NCI-H187 (cell line): ENCODE measurements at places on chromosomes 3 and 15.
A peak's percentile ranks its signal among the peaks of the same experiment; 100 is the strongest.

GRCh38 chr3:143445118-143445517 is 325.5 kb downstream of the CHST2 start:
- no peak for DNase-seq

DNA sequence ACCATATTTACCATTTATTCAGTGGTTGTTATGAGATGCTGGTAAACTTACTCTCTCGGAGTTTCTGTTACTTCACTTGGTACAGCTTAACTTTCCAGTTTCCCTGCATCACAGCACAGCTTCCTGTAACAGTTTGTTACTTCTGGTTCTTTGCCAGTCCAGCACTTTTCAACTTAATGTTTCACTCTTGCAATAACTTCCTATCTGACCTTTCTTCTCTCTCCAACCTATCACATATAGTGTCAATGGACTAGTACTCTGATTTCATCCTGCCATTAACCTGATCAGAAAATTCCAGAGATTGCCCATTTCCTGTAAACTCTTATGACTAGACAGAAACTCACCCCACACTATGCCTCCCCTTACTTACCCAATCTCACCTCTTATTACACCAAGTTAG is 3.9 kb upstream of the ATP11B start:
- DNase-seq, result no peak

DNA sequence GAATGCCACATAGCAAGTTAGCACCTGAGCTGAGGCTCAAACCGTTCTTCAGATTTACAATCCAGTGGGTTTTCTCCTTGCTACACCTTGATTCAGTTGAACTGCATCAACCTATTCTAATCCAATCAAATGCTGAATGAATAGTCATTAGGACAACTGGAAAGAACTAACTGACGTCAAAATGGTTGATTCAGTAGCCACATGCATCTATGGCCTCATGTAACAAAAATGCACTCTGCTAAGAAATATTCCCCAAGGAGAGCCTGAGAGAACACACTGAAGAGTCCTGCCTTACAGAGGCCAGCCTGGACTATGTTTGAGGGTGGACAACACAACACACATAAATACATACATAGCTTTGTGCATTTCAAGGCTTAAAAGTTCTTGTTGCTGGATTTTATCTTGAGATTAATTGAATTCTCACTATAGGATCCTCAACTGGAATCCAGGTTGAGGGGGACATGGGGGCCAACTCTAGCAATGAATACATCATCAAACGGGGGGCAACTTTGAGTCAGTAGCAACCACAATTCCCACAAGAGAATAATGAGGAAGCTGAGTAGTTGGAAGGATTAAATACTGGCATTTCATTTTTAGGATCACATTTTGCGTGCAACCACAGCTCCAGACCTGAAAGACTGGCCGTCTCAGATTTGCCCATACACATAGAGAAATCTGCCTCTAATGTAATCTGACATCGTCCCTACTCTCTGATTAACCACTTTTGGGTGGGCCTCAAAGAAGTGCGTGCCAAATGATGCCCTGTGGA is 280.2 kb upstream of the ICE2 start:
- DNase-seq, result no peak

- DNase-seq, result peak; percentile 9
Observed at GRCh38 chr3:28575746-28576613, 227.4 kb upstream of the AZI2 start.

DNA sequence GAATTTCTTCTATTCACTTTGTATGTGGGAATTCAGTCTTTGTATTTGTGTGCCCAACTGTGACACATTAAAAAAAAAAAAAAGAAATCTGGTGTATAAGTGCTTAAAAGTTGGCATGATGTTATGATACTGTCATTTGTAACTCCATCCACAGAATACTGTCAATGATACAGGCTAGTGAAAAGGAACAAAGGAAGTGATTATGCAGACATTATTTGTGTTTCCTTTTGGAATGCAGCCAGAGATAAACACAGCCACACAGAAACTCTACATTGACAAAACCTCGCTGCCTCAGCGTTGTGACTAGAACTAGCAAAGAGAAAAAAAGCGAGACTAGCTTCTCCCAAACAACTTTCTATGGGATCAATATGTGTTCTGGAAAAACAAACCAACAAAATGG is 519.2 kb upstream of the AGTR1 start:
- no peak for DNase-seq

DNA sequence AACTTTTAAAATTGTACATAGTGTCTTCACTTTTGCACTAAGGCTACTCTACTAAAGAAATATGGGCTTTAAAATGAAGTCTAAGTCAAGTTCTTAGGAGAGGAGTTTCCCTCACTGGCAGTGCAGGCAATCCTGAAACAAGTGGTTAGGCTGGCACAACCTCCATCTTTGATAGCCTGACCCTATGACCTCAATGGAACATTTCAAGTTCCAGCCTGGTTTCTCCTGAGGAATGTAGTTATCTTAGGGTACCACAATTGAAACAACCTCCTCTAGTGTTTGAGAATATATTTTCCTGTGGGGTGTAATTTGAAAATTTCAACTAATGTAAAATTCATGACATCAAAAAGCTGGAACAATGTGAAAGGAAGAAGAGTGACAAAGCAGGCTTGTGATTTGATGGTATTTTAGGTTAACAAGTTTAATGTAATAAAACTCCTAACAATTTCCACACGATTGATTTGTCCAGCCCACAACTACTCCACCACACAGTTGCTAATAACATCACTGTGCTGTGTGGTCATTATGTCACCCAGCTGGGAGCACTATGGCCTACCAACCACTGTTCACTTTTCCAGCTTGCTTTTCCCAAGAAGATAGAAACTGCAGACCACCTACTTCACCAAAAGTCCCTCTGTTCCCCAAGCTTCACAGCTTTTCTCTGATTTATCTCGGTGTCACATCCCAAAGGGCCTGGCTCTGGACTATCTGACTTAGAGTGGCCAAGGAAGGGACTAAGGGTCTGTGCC is 1.8 kb downstream of the WWTR1 start:
- DNase-seq, result no peak

GRCh38 chr3:132444383-132444782 is 27.1 kb downstream of the DNAJC13 start:
- no peak for DNase-seq

DNA sequence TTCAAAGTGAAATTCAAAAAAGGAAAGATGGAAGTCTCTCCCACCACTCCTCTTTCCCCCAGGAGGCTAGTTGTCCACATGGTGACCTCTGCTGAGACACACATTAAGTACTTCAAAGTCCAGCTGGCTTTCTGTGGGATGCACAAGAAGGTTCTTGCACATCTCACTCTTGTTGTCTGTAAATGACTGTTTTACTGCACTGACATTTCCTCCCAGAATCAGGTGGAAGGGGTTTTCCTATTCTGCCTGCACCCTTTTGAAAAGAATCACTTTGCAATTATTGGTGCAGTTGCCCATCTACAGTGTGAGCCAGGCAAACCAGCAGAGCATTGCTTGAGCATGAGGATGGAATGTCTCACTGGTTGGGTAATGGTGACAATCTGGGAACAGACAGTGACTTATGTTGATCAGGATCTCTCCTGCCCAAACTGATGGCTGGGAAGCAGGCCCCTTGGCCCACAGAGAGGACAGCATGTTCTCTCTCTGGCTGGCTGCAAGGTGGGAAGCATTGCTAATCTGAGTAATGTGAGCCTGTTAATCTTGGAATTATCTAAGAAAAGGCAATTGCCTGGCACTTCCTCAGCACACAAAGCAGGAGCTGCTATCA is 347.7 kb upstream of the SATB1 start:
- no peak for DNase-seq

DNA sequence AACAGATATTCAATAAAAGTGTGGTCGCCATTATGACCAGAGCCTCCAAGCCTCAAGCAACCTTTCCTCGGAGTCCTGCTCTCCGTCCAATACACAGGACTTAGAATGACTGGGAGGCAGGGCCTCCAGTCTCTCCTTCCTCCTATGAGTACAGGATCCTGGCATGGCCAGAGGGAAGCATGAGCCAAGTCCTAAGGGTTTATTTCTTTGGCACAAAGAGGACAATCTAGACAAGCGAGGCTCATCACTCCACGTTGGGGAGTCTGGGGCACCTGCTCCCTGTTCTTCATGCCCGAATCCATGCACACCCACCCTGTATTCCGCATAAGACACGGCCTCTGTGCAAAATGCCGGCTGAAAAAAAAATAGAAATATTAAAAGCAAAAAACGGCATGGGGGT is 6.8 kb downstream of the PRRT3 start:
- DNase-seq, result no peak

- no peak for DNase-seq
Observed at GRCh38 chr15:48447657-48448056, 116.4 kb downstream of the DUT start.

DNA sequence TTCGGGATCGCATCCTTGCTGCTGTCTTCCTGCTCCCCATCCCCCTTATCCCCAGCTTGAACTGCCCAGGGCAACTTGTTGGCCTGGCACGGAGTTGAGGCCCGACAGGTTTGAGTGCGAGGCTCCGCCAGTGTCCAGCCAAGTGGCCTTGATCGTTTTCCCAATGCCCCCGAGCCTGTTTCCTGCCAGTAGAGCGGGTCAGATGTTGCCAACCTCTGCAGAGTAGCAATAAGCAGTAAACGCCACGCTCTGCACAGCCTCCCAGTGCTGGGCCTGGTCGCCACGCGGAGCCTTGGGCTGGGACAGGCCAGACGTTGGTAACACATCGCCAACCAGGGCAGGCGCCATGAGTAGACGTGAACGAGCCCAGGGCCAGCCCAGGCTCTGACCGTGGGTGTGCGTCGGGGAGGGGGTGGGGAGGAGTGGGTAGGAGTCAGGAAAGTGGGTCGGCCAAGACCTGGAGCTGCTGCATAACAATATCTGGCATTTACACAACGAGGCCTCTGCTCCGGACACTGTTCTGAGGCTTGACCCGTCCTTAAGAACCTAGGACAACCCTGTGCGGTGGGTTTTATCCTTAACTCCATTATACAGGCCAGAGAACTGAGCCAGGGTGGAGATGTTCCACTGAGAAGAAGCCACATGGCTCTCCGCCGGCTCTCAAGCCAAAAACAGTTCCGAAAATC is 444 bp upstream of the ABHD14A start:
- no peak for DNase-seq

GRCh38 chr3:45095916-45096526 is 50.2 kb downstream of the CDCP1 start:
- DNase-seq, result no peak

- DNase-seq, result no peak
Observed at GRCh38 chr3:76307556-76307955, 522.2 kb upstream of the ZNF717 start.

- no peak for DNase-seq
Observed at GRCh38 chr3:171790898-171791691, 19.2 kb downstream of the PLD1 start.

GRCh38 chr3:85670634-85671205 is 711.9 kb downstream of the CADM2 start:
- no peak for DNase-seq

GRCh38 chr3:65284961-65285360 is 597.2 kb upstream of the ADAMTS9 start:
- DNase-seq, result no peak

DNA sequence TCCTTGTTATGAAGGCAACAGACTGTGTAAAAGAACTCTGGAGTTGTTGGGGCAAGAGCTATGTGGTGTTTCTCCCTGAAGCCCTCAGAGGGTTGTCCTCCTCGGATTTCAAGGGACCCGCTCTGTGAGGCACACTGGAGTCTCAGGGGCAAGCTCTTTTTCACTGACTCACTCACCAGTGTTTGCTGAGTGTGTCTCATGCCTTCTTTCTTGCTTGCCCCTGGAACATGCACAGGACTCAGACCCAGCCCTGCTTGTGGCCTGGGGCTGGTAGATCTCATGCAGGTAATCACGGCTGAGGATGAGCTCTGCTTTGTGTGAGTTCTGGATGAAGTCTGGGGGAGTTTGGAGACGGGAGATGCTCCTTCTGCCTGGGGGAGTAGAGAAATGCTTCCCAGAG is 93.7 kb downstream of the CACNA1D start:
- DNase-seq, result no peak

DNA sequence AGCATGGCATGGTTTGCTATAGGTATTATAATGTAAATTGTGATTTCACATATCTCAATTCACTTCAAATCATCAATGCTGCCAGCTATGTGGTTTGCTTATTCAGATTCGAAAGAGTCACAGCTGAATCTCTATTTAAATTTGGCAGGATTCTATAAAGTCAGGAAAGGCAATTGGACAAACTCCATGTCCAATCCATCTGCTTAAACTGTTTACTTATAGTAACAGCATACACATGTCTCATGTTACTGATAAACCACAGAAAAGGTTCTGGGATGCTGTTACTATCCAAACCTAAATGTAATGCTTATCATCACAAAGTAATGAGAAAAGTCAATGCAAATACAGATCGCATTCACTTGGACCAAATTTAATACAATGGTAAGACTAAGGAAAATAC is 229.7 kb downstream of the ISL2 start:
- DNase-seq, result no peak

GRCh38 chr15:37077623-37078351 is 22.6 kb downstream of the MEIS2 start:
- no peak for DNase-seq

DNA sequence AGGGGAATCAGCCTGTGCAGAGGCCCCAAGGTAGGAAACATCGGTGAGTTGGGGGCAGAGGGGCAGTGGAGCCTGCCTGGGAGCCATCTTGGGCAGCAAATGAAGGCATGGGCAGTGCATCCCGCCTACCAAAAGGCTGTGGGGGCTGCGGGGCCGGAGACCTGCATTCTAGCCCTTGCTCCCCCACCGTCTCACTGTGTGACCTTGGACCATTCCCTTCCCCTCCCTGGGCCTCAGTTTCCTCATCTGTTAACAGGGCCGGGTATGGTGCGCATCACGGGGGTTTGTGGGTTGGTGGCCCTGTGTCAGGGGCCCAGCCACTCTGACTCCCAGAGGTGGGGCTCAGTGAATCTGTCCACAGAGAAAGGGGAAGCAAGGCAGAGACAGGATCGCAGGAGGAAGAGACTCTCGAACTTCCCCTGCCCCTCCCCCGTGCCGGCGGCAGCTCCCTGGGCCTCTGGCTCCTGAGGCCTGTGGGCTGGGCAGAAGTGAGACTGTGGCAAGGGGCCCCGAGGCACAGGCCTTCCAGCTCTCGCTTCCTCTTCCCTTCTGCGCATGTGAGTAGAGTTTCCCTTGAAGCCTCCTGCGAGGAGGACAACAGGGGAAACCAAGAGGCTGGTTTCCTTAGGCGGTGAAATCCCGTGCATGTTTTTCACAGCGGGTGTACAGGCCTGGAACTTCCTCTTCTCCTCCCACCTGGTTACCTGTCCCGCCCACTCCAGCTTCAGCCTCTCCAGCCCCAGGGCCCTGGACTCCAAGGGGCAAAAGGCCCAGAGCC is 42.9 kb downstream of the IDH2 start:
- no peak for DNase-seq

DNA sequence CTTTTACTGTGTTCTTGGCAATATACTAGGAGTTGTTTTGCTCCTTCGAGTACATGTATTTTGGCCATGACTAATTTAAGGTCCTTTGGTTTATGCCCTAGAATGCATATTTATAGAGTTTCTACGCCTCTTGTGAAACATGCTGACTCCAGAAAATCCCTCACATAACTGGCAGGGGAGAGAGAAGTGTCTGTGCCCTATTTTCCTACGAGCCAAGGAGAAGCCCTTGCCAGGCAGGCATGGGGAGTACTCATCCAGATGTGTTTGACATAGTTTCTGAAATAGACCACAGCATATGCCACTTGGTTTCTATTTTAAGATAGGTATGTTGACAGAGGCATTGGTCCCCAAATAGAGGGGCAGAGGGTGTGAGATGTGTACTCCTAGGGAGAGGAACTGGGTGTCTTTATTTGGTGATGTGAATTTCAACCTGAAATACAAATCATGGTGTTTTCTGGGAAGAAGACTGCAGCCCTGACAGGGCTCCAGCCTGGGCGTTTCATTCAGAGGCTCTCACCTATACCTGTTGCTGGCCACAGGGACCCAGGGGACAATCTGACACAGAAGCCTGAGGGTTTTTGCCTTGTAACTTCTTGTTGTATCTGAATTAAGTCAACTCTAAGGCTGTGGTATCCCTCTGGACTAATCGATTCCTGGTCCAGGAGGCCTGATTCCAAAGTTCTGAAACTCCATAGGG is 267.8 kb upstream of the C2CD4B start:
- DNase-seq, result no peak
